Right atrium auricular region (tissue), 2 donors: ENCODE measurements at places on chromosomes 6 and 20. TPM values are rescaled to one million over a fixed set of nuclear protein-coding genes. Genes with fewer than 3 reads are reported as not detected.

GRCh38 chr20:33202451-33202850 is 14.7 kb upstream of the BPIFA3 start:
- DNase-seq, result no peak

DNA sequence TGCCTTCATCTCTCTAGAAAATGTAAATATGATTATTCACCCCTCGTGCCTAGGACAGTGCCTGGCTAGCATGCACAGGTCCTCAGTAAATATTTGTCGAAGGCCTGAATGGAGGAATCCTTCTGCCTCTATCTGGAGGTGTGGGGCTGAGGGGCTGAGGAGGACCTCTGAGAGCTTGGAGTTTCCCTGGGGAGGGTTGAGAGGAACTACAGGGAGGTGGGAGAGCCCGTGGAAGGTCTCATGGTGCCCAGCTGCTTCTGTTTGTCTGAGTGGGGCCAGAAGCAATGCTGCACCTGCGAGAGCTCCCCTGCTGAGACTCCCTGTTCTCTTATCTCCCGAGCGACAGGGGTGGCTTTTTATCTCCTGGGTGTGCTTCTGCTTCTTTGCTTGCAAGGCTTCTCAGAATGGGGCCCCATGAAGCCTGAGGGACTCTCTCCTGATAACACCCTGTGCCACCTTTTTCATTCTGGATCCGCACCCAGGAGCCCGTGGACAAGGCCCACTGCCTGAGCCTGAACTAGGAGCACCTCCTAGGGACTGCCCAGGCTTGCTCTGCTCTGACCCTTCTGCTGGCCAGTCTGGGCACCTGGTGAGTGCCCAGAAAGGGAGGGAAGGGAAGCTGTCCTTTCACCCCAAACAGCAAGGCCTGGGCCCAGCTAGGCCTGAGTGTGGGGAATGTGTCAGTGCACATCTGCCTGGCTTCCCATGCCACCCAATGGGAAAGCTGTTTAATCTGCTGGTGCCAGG is 2.4 kb downstream of the SLC29A1 start:
- no peak for DNase-seq

The IMPG1 gene
- not detected for total RNA-seq

The MAVS gene
- 29.7 TPM for total RNA-seq

The DNAAF9 gene
- total RNA-seq, result 13.4 TPM

- no peak for DNase-seq
Measured at GRCh38 chr6:143531720-143532499, 20.4 kb upstream of the FUCA2 start.

- DNase-seq, result no peak
Measured at GRCh38 chr6:107736713-107737396, 87.3 kb downstream of the SCML4 start.

DNA sequence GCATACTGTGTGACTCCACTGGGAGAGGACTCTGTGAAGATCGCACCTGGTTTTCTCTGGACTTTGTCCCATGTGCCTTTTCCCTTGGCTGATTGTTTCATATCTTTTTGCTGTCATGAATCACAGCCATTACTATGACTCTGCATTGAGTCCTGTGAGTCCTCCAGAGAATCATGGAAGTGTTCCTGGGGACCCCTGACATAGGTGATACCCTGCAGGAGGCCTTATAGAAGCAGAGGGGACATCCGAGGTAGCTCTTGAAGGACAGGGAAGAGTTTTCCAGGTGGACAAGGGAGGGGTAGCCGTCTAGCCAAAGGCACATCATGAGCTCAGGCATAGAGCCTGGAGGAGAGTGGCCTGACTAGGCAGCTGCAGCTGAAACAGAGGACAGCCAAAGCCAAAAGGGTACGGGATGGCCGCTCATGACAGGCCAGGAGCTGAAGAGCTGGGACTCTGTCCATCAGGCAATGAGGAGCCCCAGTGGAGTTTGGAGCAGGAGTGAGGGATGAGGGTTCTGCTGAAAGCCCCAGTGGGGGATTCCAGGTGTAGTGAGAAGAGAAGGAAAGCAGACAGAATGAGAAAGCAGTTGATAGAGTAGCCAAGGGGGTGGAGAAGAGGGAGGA is 86.6 kb upstream of the TOX2 start:
- DNase-seq, result peak; percentile 40

DNA sequence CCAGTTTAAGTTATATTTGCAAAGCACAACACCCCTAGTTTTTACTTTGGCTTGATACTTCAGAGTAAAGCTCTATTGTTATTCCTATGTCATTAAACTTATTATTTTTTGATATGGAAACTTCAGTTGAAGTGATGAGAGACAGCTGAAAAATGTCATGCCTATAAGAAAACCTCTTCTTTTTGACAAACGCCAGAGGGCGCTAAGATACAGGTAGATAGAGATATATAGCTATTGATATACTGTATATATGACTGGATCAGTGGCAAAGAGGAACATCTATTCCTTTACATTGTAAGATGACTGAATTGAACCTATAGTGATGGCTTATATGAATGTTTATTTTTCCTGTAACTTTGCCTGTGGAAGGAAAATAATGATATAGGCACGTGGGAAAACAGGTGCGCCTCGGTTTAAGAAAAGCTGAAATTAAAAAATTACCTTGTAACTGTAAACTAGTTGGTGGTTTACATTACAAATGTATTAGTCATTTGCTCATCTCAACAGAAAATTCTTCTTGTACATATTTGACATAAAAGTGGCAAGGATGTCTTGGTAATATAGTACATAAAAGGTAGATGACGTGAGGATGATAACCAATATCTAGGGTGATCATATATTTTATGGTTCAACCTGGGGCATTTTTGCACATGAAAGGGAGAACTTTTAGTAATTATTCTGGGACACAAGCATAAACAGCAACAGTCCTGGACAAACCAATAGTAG is 74.1 kb downstream of the LAMA4 start:
- DNase-seq, result no peak

DNA sequence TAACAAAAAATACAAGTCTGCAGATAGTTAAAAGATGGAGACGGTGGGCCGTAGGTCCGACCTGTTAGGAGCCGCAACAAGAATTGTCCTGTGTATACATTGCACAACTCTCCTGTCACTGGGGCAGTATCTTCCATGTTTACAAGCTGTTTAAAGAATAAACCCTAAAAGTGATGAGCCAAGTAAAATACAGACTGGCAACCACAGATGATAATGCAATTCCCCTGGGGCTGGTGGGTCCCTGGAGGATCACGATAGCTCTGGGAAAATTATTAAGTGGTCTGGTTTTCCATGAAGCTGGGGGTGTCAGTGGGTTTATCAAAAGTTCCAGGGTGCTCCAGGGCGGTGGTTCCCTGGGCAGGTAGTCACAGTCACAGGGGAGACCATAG is 8.1 kb upstream of the FAM50B start:
- DNase-seq, result no peak

The TRIM31 gene
- not detected for total RNA-seq

The GSTA1 gene
- not detected for total RNA-seq

DNA sequence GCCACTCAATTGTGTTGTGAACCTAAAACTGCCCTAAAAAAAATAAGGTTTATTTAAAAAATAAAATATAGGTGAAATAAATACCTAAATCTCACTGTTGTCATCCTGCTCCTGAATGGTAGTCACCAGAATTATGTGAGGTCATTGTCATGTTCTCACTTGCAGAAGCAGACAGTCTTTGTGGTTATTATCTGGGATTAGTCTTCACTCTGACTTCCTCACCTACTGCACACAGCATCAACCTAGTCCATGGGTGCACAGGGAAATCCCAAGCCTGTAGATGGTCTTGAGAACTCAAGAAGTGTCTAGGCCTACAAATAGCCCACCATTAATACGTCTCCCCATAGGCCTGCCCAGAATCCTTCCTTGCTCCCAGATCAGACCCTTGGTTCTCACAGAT is 97.0 kb downstream of the FOXF2 start:
- no peak for DNase-seq

- DNase-seq, result no peak
Measured at GRCh38 chr6:151375833-151376232, 15.5 kb downstream of the ZBTB2 start.

- no peak for DNase-seq
Measured at GRCh38 chr6:96563853-96564252, 925 bp downstream of the FHL5 start.

DNA sequence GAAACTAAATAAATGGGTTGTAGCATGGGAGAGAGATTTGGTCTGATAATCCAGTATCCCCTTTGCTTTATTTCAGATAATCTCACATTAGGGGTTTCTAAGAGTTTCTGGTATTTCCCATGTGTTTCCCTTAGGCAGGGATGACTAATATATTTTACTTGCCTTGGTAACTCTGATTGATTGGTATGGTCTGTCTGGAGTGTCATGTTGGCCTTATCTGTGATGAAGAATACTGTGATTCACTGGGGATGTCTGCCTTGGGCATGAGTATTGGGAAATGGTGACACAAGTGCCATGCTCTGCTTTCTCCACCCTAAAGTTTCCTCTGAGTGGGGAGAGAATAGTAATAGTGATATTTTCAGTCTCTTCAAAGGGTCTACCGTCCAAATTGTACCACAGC is 10.1 kb downstream of the SLC22A2 start:
- DNase-seq, result no peak

GRCh38 chr6:11291582-11291981 is 59.1 kb upstream of the NEDD9 start:
- DNase-seq, result no peak

GRCh38 chr6:30689022-30689865 is 1.5 kb downstream of the NRM start:
- DNase-seq, result no peak

- no peak for DNase-seq
Measured at GRCh38 chr20:32157611-32158010, 48.1 kb downstream of the TM9SF4 start.

The LPA gene
- not detected for total RNA-seq

DNA sequence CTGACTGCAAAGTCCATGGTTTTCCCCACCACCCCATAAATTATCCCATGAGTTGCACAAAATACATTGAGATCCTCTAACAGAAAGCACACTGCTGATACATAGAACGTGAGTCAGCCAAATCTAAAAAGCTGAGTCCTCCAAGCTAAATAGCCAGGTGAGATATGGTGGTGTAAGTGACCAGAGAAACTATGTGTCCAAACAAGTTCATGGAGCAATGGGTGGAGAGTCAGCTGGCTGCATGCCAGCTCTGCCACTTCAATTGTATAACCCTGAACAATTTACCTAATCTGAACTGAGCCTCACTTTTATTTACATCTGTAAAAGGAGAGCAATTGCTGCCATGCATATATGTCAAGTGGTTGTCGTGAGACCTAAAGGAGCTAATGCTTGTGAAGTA is 9.7 kb downstream of the SNAP25 start:
- DNase-seq, result no peak

DNA sequence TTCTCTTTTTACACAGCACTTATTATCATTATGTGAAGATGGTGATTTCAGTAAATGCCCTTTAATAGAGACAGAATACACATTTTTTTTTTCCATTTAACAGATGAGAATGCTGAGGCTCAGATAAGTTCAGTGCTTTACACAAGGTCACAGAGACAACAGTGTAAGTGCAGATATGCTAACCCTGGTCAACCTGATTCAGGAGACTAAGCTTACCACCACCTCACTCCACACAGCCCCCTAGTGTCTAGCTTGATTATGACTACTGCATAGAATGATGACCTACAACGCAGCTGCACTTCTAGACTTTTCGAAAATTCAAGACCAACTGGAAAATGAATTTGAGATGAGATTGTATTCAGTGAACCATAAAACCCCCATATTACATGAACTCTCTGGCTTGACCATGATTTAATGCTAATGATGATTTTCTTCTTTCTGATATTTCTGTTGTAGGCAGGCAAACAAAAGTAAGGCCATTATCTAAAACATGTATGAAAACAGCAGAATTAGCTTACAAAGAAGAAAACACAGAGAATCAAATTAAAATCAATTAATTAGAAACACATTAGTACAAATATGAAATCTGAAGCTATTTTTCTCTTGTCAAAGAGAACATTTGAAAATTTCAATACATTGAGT is 212.1 kb upstream of the PHACTR1 start:
- DNase-seq, result no peak

DNA sequence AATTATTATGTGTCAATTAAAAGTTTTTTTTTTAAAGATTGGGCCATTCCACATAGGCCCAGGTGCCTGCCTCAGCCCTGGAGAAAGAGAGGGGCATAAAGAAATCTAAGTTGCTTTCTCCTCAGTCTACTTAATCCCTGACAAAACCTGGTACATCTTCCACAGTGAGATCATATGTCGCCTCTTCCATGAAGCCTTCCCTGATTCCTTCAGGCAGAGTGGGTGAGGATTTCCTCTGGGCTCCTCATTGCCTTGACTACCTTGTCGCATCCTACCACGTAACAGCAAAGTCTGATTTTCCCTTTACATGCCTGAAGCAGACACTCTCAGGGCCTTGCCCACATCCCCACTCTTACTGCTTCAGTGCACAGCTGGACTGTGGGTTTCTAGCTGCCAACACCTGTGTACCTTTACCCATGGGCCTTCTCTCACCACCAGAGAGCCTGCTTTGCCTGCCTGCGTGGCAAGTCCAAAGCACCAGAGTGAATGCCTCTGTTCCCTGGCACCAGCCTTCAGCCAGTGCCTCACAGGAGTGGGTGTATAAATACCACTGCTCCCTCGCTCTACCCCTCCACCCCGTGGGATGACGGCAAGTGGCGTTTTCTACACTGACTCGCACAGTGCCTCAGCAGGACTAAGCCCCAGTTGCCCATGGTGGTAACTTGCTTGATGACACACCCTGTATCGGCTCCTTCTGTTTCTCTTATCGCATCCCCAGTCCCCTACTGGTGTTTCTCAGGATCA is 68.0 kb downstream of the EYA2 start:
- no peak for DNase-seq

DNA sequence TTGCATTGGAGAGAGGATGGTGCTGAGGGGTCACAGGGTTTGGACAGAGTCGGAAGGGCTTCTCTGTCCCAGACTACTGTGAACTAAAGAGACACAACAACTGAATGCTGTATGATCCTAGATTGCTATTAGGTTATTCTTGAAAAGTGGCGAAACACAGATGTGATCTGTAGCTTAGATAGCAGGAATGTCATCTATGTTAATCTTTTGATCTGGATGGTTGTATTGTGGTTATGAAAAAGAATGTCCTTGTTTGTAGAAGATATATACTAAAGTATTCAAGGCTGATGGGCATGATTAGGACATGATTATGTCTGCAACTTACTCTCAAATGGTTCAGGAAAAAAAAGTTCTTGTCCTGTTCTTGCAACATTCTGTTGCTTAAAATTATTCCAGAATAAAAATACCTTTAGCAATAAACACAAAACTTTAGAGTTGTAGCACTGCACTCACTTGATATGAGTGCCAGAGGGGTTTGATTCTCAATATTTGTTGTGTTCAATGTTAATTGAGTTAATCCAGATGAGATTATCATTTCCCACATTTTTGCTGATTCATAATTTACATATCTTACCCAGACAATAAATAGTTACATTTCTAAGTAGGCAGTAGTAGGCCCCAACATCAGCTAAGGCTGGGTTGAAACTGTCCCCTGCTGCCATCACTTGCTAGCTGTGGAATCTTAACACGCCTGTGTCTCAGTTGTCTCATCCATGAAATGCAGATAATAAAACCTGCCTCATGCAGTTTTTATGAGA is 645.2 kb downstream of the KIF16B start:
- DNase-seq, result no peak

- no peak for DNase-seq
Measured at GRCh38 chr6:144335914-144336313, 50.8 kb downstream of the UTRN start.

The LST1 gene
- 2.8 TPM for total RNA-seq
